Caco-2 (cell line): ENCODE measurements at places on chromosomes 3 and 15. TPM values are rescaled to one million over a fixed set of nuclear protein-coding genes. Genes with fewer than 3 reads are reported as not detected.

Gene TRAIP
- 25.1 and 28.0 TPM in 2 replicates for total RNA-seq

Gene EIF3J
- 179 and 182 TPM in 2 replicates for total RNA-seq

Gene CNTN3
- total RNA-seq = not detected in 2 replicates

DNA sequence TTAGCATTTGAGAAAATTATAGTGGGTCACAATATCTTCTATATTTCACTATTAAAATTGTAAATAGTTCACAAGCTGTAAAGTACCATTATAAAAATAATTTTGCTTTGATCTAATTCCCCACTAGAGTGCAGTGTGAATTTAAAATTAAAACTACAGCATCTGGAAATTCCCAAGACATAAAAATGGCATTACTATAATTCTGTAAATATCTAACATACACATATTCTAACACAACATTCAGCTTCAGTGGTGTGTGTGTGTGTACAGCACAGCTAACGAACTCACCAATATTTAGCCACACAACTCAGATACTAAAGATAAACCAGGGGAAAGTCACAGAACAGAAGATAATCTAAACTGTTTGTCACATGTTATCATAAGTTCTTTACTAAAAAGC lies 424.9 kb upstream of the ZNF385D start:
- no peak for DNase-seq
- H3K4me1 ChIP-seq = no peaks in the 10 kb centered on the region
- H3K27ac ChIP-seq = no peak overlapping the region
- no peaks in the 10 kb centered on the region for H3K36me3 ChIP-seq
- H3K4me3 ChIP-seq = no peak overlapping the region

- no peak overlapping the region for H3K4me3 ChIP-seq
- peaks cover 9% of the 10 kb centered on the region; the same call in 1 of the 2 replicates for H3K4me1 ChIP-seq
- DNase-seq = no peak
- H3K27me3 ChIP-seq = no peaks in the 10 kb centered on the region
- H3K36me3 ChIP-seq = no peaks in the 10 kb centered on the region
These were observed 15.7 kb upstream of the DYNC1LI1 start for GRCh38 chr3:32586356-32586755.

DNA sequence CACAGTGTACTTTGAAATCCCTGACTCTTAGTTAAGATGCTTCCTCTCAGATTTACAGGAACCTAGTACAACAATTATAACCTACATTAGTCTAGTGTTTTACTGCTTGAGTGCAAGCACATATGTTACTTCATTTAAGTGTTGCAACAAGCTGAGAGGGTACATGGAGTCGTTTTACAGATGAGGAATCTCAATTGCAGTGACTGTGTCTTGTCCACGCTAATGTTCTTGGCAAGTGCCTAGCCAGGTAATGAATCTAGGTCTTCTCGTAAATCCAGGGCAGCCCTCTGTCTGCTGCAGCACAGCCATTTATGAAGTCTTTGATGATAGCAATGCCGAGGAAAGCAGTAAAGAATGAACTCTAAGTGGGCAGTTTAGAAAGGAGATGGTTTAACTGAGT lies 384.4 kb upstream of the ARPP21 start:
- H3K4me3 ChIP-seq = no peak overlapping the region
- H3K36me3 ChIP-seq = no peaks in the 10 kb centered on the region
- DNase-seq = no peak
- no peak overlapping the region for H3K27ac ChIP-seq

GRCh38 chr3:113741086-113741485 lies 5.0 kb downstream of the NAA50 start:
- no peaks in the 10 kb centered on the region for H3K27me3 ChIP-seq
- no peak overlapping the region for H3K27ac ChIP-seq
- no peak overlapping the region for H3K4me3 ChIP-seq

GRCh38 chr3:186520957-186521842 lies 23.0 kb downstream of the CRYGS start:
- H3K4me3 ChIP-seq = no peak overlapping the region
- H3K4me1 ChIP-seq = peaks cover 10% of the 10 kb centered on the region
- no peak overlapping the region for H3K27ac ChIP-seq
- DNase-seq = no peak
- H3K36me3 ChIP-seq = no peaks in the 10 kb centered on the region
- no peaks in the 10 kb centered on the region for H3K27me3 ChIP-seq

DNA sequence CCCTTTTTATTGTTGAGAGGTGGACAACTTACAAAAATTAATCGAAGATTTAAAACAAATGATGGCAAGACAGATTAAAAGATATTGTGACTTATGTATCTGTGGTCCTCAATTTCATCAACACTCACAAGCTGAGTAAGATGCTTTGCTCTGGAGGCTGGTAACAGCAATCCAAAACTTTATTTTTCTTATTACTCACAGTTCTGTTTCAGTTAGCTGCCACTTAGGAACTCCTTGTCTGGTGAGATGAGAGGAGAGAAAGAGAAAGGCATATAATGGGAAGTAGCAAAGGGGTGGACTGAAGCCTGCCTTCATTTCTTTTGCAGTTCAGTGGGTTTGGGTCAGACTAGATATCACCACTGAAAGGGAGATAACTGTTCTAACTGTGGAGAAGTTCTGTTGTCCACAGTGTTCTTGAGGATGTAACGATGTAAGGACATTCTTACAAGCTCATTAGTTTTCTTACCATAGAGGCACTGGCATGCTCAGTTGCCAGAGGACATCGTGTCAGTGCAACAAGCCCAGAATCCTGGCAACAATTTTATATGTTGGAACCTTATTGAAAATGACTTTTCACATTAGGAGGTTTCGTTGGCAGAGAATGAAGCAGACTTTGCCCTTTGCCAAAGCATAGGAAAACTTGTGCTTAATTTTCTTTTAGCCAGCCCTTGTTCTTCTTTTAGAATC lies 93.6 kb downstream of the PLCL2 start:
- no peak overlapping the region for H3K4me3 ChIP-seq
- no peaks in the 10 kb centered on the region for H3K4me1 ChIP-seq
- H3K27ac ChIP-seq = no peak overlapping the region
- no peaks in the 10 kb centered on the region for H3K36me3 ChIP-seq
- no peaks in the 10 kb centered on the region for H3K27me3 ChIP-seq

DNA sequence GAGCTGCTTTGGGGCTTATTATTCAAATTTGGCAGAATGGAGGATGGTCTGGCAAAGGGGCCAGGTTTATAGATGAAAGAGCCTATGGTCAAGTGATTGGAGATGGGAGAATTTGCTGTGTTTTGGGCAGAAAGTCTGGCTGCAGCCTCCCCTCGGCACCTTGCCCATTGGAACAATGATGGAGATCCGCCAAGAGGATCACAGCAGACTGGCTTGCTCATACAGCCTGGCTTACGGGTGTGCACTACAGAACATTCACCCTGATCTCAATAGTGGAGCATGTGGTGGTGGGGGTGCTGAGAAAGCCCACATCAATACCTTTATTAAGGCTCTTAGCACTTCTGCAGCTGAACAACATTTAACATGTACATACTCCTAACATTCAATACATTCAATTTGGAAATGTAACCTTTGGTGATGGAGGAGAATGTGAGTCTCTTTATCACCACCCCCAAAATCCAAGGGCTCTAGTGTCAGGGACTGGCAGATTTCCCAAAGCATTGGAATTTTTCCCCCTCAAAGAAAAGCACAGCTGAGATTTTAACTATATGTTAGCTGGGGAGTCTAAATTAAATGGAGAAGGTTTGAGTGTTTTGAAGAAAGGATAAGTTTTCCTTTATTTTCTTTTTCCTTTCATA lies 118.4 kb upstream of the TMC3 start:
- no peak overlapping the region for H3K4me3 ChIP-seq
- no peaks in the 10 kb centered on the region for H3K36me3 ChIP-seq
- no peak overlapping the region for H3K27ac ChIP-seq
- no peak for DNase-seq
- no peaks in the 10 kb centered on the region for H3K4me1 ChIP-seq

- no peaks in the 10 kb centered on the region for H3K4me1 ChIP-seq
- H3K4me3 ChIP-seq = no peak overlapping the region
- no peak overlapping the region for H3K27ac ChIP-seq
- no peak for DNase-seq
- H3K27me3 ChIP-seq = no peaks in the 10 kb centered on the region
These were observed 44.7 kb downstream of the SLC6A6 start for GRCh38 chr3:14446988-14447570.
